ENCODE measurements at places on chromosomes 2 and 18.

- peak; percentile 4 for DNase-seq
These were observed 491.0 kb downstream of the CDH2 start for GRCh38 chr18:27685807-27686412.

DNA sequence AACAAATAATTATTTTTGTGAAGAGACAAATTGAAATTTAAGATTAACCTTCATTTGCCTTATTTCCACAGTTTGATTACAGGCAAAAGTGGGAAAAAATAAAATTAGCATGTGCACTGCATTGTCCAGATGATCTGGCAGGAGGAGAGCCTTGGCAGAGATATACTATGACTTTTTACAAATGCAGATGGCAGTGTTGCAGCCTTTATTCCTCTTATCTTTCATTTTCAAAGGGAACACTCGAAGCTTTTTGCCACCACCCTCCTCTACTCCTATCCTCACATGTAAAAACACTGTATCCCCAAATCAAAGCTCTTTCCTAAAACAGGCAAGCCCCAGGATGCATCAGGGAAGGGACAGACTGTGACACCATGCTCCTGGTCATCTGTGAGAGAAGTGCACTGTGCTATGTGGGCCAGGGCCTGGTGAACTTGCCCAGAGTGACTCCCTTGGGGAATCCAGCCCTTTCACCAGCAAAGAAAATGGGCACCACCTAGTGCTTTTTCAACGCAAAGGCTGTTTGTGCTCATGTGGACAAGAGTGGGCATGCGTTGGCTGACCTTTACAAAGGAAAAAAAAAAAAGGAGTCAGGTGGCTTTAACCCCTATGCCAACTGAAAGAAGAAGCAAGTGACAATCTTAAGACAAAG is 74.7 kb upstream of the ETAA1 start:
- DNase-seq = peak; percentile 38

DNA sequence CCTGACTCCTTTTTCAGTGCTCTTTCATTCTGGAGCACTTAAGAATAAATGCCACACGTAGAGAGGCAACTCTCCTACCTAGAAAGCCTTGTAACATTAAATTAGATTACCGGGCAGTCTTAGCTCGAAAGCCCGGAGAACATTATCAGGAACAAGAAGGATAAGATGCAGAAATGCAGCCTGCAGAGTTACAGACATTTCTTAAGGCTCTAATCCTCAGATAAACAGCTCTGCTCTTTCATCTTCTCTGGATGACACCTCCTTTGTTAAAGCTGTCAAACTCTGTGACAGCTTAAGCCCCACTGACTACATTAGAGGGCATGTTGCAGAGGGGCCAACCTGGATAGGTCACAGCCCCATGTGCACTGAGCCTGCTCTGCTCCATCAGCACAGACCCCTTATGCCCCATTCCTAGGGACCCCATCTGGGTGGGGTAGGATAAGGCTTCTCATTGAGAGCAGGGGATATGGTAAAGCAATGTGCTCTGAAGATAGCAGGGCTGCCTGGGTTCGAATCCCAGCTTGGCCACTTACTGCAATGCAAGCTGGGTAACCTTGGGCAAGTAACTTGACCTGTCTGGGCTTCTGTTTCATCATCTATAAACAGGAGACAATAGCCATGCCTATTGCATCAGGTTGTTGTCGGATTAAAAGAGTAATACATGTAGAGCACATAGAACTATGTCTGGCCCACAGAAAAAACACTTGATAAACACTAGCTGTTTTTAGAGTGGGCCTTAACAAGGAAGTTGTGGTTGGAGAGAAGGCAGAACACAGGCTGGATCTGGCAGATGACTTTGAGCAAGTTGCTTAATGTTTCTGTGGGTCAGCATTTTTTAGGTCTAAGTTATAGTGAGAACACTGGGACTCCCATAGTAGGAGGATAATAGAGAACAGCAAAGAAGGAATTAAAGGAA is 111.4 kb downstream of the THNSL2 start:
- no peak for DNase-seq

GRCh38 chr2:16821692-16822091 is 156.1 kb upstream of the CYRIA start:
- DNase-seq = no peak

DNA sequence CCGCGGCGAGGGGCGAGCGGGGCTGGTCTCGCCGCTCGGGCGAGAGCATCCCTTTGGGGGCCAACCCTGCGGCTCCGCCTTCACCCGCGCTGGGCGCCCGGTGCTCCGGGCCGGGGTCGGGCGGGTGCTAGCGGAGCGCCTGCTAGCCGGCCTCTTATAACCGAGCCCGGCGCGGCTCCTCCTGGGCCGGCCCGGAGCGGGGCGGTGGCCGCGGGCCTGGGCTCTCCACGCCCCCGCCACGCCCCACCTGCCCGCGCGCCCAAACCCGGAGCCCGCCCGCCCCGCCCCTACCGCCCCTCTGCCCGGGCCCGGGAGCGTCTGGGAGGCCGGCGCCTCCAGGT is at the start of gene FOXI3:
Gene FOXI3 (minus strand): TSS at position 129 of the 341 bp plus-strand sequence. CDS start 158 bp downstream, outside the sequence.
- no peak for DNase-seq

GRCh38 chr2:175730050-175730449 is 272.0 kb downstream of the LNPK start:
- no peak for DNase-seq

- no peak for DNase-seq
These were observed 307.9 kb downstream of the TXNL1 start for GRCh38 chr18:56330366-56331110.

DNA sequence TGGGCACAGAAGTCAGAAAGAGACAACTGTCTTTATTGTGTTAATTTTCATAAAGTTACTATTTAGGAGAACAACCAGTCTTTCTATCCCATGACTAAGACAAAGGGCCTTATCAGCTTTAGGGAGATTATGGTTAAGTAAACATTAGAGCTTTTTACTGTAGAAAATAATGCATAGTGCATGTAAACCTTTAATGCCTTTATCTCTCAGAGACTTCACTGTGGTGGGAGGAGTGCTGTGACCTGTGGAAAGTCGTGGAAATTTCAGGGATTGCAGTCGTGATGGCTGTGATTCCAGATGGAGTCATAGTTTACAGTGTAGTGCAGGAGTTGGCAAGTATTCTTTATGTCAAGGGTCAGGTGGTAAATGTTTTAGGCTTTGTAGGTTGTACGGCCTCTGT is 15.8 kb downstream of the ZNF236 start:
- no peak for DNase-seq

GRCh38 chr2:77046339-77046738 is 475.8 kb downstream of the LRRTM4 start:
- DNase-seq = no peak

GRCh38 chr18:57148263-57148662 is 1.4 kb downstream of the BOD1L2 start:
- DNase-seq = no peak

DNA sequence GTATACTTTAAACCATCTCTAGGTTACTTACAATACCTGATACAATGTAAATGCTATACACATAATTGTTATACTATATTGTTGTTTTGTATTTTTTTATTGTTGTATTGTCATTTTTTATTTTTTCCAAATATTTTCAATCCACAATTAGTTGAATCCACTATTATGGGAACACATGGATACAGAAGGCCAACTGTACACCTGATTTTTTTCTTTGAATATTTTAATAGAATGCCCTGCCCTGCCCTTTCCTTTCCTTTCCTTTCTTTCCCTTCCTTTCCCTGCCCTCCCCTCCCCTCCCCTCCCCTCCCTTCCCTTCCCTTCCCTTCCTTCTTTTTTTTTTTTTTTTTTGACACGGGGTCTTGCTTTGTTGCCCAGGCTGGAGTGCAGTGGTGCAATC is 120.2 kb downstream of the SLC4A3 start:
- no peak for DNase-seq

DNA sequence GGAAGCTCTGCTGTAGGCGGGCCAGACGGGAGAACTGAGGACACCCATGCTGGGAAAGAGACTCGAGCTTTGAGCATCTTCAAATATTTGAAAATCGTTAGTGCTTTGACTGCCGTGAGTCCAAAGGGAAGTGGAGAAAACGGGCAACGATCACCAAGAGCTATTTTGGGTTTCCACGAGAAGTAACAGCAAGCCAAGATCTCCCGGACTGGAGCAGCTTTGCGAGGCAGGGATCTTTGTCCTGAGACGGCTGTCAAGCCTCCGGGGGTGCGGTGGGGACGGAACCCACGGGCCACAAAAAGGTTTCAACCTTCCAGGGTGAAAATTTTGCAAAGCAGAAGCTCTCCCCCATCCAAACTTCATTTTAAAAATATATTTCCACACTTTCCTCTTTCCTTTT is 195.8 kb downstream of the NDUFA10 start:
- no peak for DNase-seq

GRCh38 chr2:201806442-201807170 is at the start of gene CDK15:
Gene CDK15, plus strand, starts transcription at chr2:201806537. Its CDS starts 128 bp downstream, at chr2:201806665.
- no peak for DNase-seq

DNA sequence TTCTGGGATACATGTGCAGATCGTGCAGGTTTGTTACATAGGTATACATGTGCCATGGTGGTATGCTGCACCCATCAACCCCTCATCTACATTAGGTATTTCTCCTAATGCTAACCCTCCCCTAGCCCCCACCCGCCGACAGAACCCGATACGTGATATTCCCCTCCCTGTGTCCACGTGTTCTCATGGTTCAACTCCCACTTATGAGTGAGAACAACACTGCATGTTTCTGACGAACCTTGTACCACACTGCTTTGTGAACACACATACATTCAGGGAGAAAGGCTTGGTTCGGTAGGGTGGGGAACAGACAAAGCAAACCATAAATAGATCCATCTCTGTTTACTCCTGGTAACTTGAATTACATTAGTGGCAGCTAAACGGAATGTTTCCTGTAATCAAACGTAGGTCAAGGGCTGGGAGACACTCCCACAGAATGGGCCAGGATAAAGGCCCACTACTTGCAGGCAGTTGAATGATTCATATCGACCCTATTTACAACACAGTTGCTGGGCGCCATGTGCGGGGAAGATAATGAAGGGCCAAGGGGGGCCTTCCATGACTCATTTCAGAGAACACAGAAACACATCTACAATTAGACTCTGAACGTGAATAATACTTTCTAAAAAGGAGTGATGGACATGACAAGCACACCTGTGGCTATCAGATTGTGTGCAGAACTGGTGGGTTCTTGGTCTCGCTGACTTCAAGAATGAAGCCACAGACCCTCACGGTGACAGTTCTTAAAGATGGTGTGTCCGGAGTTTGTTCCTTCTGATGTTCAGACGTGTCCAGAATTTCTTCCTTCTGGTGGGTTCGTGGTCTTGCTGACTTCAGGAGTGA is 56.8 kb upstream of the KIDINS220 start:
- no peak for DNase-seq

- no peak for DNase-seq
These were observed 20.8 kb downstream of the DBI start for GRCh38 chr2:119387381-119388129.

GRCh38 chr2:21194147-21194546 is 70.4 kb downstream of the TDRD15 start:
- no peak for DNase-seq

DNA sequence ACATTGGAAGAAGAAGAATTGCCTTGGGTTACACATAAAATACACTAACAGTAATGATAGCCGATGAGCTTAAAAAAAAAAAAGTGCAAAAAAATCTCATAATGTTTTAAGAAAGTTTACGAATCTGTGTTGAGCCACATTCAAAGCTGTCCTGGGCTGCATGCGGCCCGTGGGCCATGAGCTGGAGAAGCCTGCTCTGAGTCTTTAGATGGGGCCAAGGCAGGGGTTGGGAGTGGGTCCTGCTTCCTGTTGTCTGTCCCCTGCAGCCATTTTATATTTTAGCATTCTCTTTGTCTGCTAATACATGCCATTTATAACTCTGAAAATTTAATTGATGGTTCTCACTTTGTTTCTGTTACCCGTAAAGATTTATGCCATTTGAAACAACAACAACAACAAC is 93.2 kb downstream of the EPC2 start:
- DNase-seq = no peak

DNA sequence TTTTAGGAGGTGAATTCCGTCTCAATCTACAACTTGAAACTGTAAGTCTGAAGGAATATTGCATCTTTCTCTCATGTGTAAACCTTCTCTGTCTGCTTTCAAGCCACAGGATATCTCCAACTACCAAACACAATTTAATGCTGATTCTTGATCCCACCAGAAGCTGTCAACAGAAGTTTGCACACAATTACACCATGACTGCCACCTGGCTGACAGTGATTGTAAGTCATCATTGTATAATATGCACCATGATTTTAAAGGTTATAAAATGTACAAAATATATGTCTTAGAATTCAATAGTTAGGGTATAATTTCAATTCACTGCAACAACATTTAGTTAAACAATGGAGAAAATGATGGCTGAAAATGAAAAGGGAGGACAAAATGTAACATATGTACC is 18.4 kb downstream of the PREPL start:
- no peak for DNase-seq

DNA sequence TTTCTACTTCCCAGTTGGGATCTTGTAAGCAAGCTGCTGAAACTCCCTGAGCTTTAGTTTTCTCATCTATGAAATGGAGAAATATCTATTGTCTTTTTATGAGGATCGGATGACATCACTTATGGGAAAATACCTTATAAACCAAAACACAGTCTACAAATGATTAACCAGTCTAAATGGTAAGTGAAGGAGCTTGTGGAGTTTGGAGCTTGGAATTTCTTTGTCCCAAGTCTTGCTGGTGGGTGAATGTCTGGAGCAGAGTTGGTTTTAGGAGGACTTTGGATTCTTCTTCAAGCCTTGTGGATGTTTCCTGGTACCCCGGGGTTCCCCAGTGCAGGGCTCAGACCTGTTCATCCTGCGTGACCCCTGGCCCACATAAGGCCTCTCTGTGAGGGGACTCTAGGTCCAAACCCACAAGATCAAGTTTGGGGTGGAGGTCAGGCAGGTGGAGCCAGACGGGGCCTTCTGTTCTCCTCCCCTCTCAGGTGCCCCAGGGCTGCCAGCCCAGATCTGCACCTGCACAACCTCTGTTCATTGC is 43.2 kb downstream of the FOSL2 start:
- no peak for DNase-seq

- DNase-seq = no peak
These were observed 93.3 kb downstream of the ALPK2 start for GRCh38 chr18:58535340-58536201.
